NCI-H1930 (cell line): ENCODE measurements at places on chromosomes 16 and 17.

GRCh38 chr16:30113031-30113710, at the start of gene GDPD3:
Gene GDPD3, minus strand, starts transcription at chr16:30113537. Its CDS starts 59 bp downstream, at chr16:30113478.
- no peak for DNase-seq

DNA sequence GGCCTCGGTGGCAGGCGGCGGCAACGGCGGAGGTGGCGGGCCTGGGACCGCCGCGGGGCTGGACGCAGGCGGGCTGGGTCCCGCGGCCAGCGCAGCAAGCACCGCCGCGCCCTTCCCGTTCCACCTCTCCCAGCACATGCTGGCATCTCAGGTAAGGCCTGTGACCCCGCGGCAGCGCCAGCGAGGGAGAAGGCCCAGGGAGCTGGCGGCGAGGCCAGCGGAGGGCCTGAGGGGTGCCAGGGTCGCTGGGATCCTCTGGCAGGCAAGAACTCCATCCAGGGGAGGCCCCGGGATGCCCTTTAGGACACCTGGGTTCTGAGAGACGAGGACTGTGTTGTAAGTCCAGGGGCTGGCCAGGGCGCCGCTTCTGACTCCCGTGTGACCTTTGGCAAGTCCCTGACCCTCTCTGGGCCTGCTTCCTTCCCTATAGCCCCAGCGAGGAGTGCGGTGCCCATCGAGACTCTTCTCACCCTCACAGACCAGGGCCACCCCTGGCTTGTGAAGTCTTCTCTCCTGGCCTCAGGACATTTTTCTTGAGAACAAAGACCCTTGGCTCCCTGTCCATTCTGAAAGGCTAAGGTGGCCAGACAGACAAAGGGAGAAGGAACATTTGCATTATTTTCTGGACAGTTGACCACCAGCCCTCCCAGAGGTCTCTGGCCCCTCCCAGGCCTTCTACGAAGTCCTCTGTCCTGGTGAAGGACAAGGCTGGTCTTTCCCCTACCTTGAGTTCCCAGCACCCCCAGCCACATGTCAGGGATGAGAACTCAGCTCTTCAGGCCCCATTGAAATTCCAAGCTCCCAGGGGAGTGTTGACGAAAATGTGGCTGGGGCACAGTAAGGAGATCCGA, 6.3 kb downstream of the TBX2 start:
- DNase-seq, result no peak

GRCh38 chr17:82126556-82127314, 28.7 kb upstream of the FASN start:
- no peak for DNase-seq

- no peak for DNase-seq
Observed at GRCh38 chr16:80323808-80324195, 217.0 kb upstream of the DYNLRB2 start.

DNA sequence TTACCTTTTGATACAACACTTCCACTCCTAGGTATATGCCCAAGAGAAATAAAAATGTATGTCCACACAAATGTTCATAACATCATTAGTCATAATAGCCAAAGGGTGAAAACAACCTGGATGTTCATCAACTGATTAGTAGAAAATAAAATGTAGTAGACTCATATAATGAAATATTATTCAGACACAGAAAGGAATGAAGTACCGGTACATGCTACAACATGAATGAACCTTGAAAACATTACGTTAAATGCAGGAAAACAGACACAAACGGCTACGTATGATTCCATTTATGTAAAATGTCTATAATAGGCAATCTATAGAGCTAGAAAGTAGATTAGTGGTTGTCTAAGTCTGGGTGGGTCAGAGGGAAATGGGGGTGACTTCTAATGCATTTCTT, 358.5 kb downstream of the CA10 start:
- no peak for DNase-seq

- DNase-seq, result peak; percentile 52
Observed at GRCh38 chr17:46942441-46943217, 19.7 kb downstream of the GOSR2 start.

- DNase-seq, result no peak
Observed at GRCh38 chr17:64683796-64684195, 21.7 kb upstream of the SMURF2 start.
